NCI-H2081 treated with DMSO at 0.1 percent for 48 hours (cell line): ENCODE measurements at places on chromosomes 1 and 21.

- no peak for DNase-seq
Observed at GRCh38 chr1:80982831-80983230, 817.9 kb upstream of the ADGRL2 start.

- DNase-seq: no peak
Observed at GRCh38 chr21:17451364-17451891, 61.4 kb upstream of the CXADR start.

DNA sequence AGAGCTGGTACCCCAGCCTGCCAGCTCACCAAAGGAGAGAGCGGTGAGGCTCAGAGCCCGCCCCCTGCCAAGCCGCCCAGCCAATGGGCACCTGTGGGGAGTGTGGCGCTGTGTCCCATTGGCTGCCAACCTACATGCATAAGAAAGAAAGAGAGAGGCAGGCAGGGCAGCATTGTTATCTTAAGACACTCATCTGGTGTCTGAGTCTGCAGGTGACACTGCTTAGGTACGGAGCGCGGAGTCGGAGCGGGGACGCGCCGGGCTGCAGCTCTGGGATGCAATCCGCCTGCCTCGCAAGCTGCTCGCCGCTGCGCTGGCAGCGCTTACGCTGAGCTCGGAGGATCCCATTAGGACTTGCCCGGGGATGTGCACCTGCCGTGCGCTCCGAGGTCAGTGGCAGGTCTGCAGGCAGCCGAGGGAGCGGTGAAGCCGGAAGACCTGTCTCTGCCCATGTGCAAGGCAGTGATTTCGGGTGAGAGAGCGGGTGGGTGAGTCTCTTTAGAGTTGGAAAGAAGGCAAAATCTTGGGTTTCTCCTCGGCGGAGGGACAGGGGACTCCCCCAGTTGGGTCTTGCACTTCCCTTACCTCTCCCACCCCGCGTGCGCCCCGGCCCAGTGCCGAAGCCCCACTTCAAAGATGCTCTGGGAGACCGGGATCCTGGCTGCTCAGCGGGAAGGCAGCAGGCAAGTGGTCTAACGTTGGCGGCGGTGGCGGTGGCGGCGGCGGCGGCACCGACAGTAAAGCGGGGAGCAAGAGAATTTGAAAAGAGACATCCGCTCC, at the start of gene BRINP2:
TSS of gene BRINP2 (plus strand) at position 203 of the 780 bp plus-strand sequence. CDS start 58,919 bp downstream, outside the sequence.
- DNase-seq: no peak

DNA sequence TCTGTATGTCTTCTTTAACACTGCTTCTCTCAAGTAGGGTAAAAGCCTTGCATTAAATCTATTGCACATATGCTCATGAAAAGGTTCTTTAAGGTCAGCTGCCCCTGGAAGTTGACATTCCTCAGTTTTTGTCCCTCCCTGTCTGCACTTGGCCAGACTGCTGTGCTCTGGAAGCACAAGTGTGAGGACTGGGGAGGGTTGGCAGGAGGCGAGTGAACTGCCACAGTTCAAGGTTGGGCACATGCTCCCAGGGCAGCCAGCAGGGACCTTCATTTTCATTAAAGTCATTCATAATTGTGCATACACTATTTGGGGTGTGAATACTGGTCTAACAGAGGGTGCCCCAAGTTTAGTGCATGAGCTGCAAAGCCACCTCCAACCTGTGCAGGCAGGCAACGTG, 10.9 kb upstream of the THEM5 start:
- DNase-seq: no peak

GRCh38 chr1:194533641-194534040, 1347.2 kb upstream of the B3GALT2 start:
- DNase-seq: no peak

DNA sequence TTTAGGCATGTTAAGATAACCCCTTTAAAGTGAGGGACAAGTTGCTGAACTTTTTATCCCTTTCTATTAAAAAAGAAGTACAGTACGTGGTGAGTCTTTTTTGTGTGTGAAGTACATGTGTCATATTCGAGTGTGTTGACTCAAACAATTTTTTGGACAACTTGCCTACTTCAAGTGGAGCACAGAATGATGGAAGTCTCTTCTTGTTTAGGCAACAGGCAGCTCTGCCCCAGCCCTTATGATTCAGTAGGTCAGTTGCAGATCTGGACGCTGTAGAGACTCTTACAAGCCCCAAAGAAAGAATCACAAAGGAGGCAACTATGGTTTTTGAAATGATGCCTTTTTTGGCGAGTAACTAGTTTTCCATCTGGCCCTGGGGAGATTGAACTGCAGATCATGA, 14.4 kb upstream of the ZFP69B start:
- no peak for DNase-seq

DNA sequence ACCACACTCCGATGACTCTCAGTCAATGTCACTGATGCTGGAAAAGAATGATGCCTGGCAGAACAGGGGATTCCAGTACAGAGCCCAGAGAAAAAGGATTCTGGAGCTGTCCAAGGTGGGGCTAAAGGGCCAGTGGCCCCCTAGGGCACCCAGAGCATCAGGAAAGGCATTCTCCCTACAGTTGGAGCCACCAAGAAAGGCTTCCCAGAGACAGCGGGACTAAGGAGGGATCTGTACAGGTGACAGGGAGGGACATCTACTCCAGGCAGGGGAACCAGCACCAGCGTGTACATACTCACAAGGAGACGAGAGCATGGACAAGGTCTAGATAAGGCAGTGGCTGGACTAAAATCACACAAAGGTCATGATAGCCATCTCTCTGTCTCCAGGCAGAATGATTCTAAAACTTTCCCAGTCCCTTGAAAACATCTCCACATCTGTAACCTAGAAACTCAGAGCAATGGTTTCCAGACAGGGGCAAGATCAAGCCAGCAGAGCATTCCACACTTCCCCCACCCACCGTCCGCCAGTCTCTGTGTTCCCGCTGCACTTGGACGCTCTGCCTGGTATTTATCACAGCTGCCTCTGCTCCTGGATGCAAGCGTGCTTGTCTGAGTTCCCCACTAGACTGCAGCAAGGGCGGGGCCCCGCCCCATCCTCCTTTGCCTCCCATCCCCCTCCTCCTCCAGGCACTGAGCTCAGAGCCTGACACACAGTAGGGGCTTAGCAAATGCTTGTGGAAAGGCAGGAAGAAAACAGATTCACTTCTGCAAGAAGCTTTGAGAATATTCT, 111.6 kb upstream of the ZC3H12A start:
- DNase-seq: no peak

DNA sequence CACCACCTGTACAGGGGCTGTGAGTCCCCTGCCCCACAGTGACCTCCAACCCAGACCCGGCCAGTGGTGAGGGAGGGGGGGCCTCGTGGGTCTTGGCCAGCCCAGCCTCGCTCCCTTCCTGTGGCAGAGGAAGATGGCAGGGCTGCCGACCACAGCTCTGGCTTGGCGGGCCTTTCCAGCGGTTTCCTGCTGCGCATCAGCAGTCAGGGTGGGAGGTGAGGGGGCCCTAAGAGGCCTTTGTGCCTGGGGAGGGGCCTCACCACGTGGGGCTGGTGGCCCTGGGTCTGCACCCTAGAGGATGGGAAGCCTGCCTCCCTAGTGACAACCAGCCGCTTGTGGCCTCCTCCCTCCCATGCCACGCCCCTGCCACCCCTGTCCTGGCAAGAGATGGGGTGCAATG, 72.6 kb upstream of the ARHGEF16 start:
- no peak for DNase-seq

GRCh38 chr1:75136195-75136815, 2.1 kb downstream of the LHX8 start:
- peak; percentile 42 for DNase-seq

- DNase-seq: no peak
Observed at GRCh38 chr1:29906927-29907326, 670.6 kb downstream of the PTPRU start.

DNA sequence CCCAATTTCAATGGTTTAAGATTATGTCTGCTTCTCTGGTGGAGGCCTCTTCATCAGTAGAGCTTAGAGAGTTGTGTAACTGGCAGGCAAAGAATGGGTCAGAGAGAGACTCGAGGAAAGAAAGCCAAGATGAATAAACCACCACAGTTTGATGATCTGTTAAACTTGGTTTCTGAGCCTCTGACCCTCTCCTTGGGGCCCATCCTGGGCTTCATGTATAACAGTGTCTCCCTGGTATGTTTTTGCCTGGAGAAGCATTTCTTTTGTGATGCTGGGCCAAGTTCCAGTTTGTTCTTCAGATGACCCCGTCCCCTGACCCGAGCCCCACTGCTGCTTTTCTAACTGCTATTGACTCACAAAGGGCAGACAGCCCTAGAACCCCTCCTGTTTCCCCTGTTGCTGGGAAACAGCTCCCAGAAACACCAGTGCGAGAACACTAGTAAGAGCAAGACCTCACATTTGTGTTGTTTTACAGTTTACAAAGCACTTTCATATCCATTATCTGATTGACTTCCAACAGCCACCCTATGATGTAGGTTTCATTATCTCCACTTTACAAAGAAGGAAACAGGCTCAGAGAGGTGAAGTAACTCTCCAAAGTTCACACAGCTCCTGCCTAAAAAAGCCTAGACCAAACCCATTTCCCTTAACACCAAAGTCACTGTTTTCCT, 9.0 kb downstream of the CD2 start:
- no peak for DNase-seq

DNA sequence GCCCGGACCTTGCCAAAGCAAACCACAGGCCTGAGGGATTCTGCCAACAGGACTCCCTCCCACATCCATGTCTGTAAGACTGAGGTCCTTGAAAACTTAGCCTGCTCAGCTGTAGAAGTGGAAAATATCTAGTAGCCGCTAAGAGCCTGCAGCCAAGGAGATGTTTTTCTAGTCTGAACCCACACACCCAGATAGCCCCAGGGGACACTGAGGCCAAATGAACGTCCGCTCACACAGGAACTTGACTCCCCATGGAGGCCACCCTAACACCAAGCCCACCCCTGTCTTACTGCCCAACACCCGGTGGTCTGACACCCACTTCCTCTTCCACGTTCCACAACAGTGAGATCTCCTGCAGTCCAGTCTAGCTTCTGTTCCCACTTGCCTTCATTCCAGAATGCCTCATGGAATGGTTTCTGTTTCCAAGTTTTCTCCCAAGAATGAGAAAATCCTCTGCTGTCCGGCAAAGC, 174.8 kb downstream of the PLPP3 start:
- no peak for DNase-seq

GRCh38 chr1:197638316-197638715, 137.0 kb downstream of the DENND1B start:
- no peak for DNase-seq

DNA sequence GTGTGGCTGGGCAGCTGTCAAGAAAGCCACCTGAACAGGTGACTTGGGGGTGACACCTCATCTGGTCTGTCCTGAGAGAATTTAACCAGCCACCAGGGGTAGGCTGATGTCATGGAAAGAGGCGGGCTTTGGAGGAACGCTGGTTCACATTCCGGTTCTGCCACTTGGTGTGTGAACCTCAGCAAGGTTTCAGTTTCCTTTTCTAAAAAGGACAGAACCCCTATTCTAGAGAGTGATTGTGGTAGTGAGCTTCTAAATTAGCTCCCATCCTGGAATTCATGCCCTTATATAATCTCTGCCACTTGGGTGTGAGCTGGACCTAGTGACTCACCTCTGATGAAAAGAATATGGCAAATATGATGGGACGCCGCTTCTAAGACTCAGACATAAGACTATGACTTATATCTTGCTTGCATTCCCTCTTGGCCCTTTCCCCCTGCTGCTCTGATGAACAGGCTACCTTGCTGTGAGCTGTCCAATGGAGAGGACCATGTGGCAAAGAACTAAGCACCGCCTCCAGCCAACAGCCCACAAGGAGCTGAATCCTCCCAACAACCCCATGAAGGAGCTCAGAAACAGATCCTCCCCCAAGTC, 332.1 kb downstream of the RRAGC start:
- no peak for DNase-seq

GRCh38 chr1:118920124-118920717, 67.9 kb downstream of the TBX15 start:
- no peak for DNase-seq

DNA sequence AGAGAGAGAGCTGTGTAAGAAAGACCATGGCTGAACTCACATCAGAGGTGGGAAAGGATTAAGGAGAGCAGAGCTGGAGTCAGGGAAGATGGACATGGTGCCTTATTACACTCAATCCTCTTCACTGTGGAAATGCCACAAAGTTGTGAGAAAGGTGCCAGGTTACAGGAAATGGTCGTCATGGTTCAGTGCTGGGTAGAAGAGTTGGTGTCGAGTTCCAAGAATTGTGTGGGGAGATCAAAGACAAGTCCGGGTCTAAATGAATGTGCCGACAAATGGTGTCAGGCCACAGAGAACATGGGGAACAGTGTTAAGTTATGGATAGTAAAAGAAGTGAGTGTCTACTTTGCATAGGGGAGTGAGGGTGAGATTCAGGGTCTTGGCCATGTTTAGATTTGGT, 40.9 kb downstream of the LAMC2 start:
- no peak for DNase-seq

- DNase-seq: peak; percentile 13
Observed at GRCh38 chr1:162023547-162024501, at the start of gene OLFML2B. Gene OLFML2B, minus strand, starts transcription at chr1:162023869. Its CDS starts 439 bp downstream, at chr1:162023430.

- DNase-seq: no peak
Observed at GRCh38 chr1:41160498-41161110, 81.5 kb downstream of the SCMH1 start.
